ENCODE measurements at places on chromosomes 11 and 22.
A peak's percentile ranks its signal among the peaks of the same experiment; 100 is the strongest.

- peaks cover 15% of the 10 kb centered on the region for H3K4me1 ChIP-seq
- DNase-seq: no peak
- no peaks in the 10 kb centered on the region for H3K36me3 ChIP-seq
- H3K27ac ChIP-seq: no peak overlapping the region
- no peaks in the 10 kb centered on the region for H3K27me3 ChIP-seq
Observed at GRCh38 chr22:46625113-46625842, 5.1 kb downstream of the GRAMD4 start.

GRCh38 chr22:49534386-49534785 is 293.3 kb downstream of the BRD1 start:
- H3K27ac ChIP-seq: no peak overlapping the region
- no peak for DNase-seq
- no peaks in the 10 kb centered on the region for H3K4me1 ChIP-seq
- no peaks in the 10 kb centered on the region for H3K36me3 ChIP-seq
- peaks cover 7% of the 10 kb centered on the region for H3K27me3 ChIP-seq
- no peak overlapping the region for H3K4me3 ChIP-seq

GRCh38 chr11:133898770-133899115 is 53.4 kb upstream of the SPATA19 start:
- peak; percentile 11 for DNase-seq
- H3K4me3 ChIP-seq: no peak overlapping the region
- no peaks in the 10 kb centered on the region for H3K4me1 ChIP-seq
- no peaks in the 10 kb centered on the region for H3K36me3 ChIP-seq
- H3K27ac ChIP-seq: no peak overlapping the region

DNA sequence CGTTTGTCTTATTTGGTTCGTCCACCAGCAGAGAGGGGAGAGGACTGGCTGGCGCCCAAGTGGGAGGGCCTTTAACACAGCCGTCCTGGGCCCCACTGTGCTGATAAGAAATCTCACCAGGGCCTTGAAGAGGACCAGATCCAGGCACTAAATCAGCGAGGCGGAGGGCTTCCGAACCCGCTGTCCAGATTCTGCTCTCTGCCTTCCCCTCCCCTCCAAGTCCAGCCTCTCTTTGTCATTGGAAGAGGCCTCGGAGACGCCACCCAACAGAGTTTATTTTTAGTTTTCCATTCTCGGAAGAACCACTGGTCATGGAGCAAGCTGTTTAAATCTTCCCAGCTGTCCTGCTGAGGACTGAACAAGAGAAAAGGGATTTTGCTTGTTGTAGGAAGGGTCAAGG is 9.3 kb upstream of the FXYD6 start:
- H3K4me1 ChIP-seq: no peaks in the 10 kb centered on the region
- H3K27me3 ChIP-seq: peaks cover 4% of the 10 kb centered on the region
- DNase-seq: no peak
- no peak overlapping the region for H3K27ac ChIP-seq
- no peak overlapping the region for H3K4me3 ChIP-seq

- peaks cover 6% of the 10 kb centered on the region for H3K4me1 ChIP-seq
- H3K4me3 ChIP-seq: no peak overlapping the region
- peak; percentile 78 for DNase-seq
- no peaks in the 10 kb centered on the region for H3K27me3 ChIP-seq
Observed at GRCh38 chr11:132312161-132312560, 941.7 kb downstream of the NTM start.

- H3K27me3 ChIP-seq: no peaks in the 10 kb centered on the region
- peak overlapping the region; percentile 89 for H3K27ac ChIP-seq
- peaks cover 25% of the 10 kb centered on the region for H3K4me1 ChIP-seq
- peak overlapping the region; percentile 41 for H3K4me3 ChIP-seq
- no peak for DNase-seq
Observed at GRCh38 chr11:20022363-20023081, 137.8 kb downstream of the DBX1 start.

GRCh38 chr22:32574958-32575910 is 100.6 kb downstream of the FBXO7 start:
- no peak overlapping the region for H3K27ac ChIP-seq
- no peak overlapping the region for H3K4me3 ChIP-seq
- no peak for DNase-seq
- H3K27me3 ChIP-seq: no peaks in the 10 kb centered on the region
- H3K36me3 ChIP-seq: no peaks in the 10 kb centered on the region

- peak within 1 kb of the TSS; percentile 98 for H3K27ac ChIP-seq
- H3K36me3 ChIP-seq: peaks cover 22% of the 10 kb centered on the region
- no peaks in the 10 kb centered on the region for H3K27me3 ChIP-seq
Observed at GRCh38 chr22:38317122-38317994, at the start of gene CSNK1E. Gene CSNK1E, minus strand, starts transcription at chr22:38317433. Its CDS starts 3,276 bp downstream, at chr22:38314157.

DNA sequence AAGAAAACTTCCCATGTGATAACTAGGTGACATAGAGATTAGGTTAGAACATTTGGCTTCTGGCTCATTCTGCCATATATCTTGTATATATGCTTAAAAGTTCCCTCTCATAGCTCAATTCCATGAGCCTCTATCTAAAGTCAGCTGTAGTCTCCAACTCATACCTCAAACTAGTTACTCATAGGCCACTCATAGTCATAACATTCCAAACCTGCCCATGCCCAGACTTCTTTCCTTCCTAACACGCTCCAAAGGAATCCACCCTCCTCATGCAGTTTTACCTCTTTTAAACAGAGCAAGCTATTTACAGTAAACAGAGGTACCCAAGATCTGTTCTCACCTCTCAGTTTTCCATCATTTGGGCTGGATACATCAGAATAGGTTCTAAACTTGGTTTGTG is 39.4 kb downstream of the GLYATL2 start:
- H3K27ac ChIP-seq: no peak overlapping the region
- H3K4me1 ChIP-seq: no peaks in the 10 kb centered on the region
- H3K36me3 ChIP-seq: no peaks in the 10 kb centered on the region
- H3K27me3 ChIP-seq: no peaks in the 10 kb centered on the region
- DNase-seq: no peak

DNA sequence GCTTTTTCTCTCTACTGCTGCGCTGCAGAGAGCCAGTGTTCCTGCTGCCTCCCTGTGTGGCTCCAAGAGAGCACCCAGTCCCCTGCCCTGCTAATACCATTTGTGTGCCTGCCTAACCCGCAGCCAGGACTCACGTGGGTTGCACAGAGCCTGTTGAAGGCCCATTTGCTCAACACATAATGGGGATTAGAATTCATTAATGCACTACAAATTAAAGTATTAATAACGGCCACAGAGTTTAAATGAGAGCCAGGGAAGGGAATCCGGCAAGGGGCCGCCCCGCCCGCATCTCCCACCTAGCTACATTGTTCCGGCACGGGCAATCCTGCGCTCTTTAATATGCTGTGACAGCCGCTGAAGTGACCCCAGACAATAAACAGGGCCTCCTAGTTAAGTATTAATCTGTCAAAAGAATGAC is 211.3 kb downstream of the NXPE2 start:
- no peaks in the 10 kb centered on the region for H3K27me3 ChIP-seq
- no peak overlapping the region for H3K27ac ChIP-seq
- DNase-seq: no peak

DNA sequence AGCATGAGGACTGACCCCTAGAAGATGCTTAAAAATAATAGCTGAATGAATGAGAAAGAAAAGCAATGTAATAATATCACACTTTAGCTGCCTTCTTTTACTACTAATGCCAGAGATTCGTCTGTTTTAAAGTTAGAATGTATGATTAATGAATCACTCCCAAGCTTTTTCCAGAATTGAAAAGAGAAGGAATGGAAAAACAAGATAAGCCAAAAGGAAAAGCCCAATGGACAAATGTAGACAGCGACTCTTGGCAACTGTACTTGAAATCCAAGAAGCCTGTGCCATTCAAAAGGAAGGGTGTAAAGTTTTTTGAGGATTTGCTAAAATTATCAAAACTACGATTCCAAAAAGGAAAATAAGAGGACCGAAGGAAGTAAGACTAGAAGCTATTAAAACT is 40.8 kb upstream of the PAMR1 start:
- H3K36me3 ChIP-seq: no peaks in the 10 kb centered on the region
- DNase-seq: no peak
- no peak overlapping the region for H3K4me3 ChIP-seq
- peaks cover 13% of the 10 kb centered on the region for H3K4me1 ChIP-seq
- no peak overlapping the region for H3K27ac ChIP-seq
- no peaks in the 10 kb centered on the region for H3K27me3 ChIP-seq

- no peak overlapping the region for H3K4me3 ChIP-seq
- DNase-seq: peak; percentile 82
- H3K4me1 ChIP-seq: peaks cover 22% of the 10 kb centered on the region
Observed at GRCh38 chr11:120306519-120307242, 18.4 kb upstream of the TLCD5 start.

GRCh38 chr11:102177974-102178631 is 67.9 kb downstream of the YAP1 start:
- peaks cover 57% of the 10 kb centered on the region for H3K36me3 ChIP-seq
- no peak for DNase-seq
- peak overlapping the region; percentile 84 for H3K27ac ChIP-seq
- no peak overlapping the region for H3K4me3 ChIP-seq
- no peaks in the 10 kb centered on the region for H3K27me3 ChIP-seq
- H3K4me1 ChIP-seq: peaks cover 19% of the 10 kb centered on the region

- no peak overlapping the region for H3K27ac ChIP-seq
- H3K36me3 ChIP-seq: no peaks in the 10 kb centered on the region
- H3K4me3 ChIP-seq: no peak overlapping the region
- no peak for DNase-seq
- no peaks in the 10 kb centered on the region for H3K4me1 ChIP-seq
- H3K27me3 ChIP-seq: no peaks in the 10 kb centered on the region
Observed at GRCh38 chr11:9550191-9550628, 23.3 kb upstream of the WEE1 start.

GRCh38 chr22:30235687-30236170 is 10.8 kb downstream of the LIF start:
- H3K4me3 ChIP-seq: no peak overlapping the region
- H3K4me1 ChIP-seq: peaks cover 12% of the 10 kb centered on the region
- peak overlapping the region; percentile 65 for H3K27ac ChIP-seq

- H3K4me1 ChIP-seq: peaks cover 10% of the 10 kb centered on the region
- no peaks in the 10 kb centered on the region for H3K27me3 ChIP-seq
- no peaks in the 10 kb centered on the region for H3K36me3 ChIP-seq
- no peak overlapping the region for H3K4me3 ChIP-seq
Observed at GRCh38 chr11:92980312-92980711, 10.9 kb downstream of the MTNR1B start.

- peaks cover 81% of the 10 kb centered on the region for H3K36me3 ChIP-seq
- no peaks in the 10 kb centered on the region for H3K4me1 ChIP-seq
- DNase-seq: no peak
- no peak overlapping the region for H3K4me3 ChIP-seq
- H3K27ac ChIP-seq: no peak overlapping the region
Observed at GRCh38 chr22:24566899-24567511, 11.2 kb downstream of the SNRPD3 start.

DNA sequence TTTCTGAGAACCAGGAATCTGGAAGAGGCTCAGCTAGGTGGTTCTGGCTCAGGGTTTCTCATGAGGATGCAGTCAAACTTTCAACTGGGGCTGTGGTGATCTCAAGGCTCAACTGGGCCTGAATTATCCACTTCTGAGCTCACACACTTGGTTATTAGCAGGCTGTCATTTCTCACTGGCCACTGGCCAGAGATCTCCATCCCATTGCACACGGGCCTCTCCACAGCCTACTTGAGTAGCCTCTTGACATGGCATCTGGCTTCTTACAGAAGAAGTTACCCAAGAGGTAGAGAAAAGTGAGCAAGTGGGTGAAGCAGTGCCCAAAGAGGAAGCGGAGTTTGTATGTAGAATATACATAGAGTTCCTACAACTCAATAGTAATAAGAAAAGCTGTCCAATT is 16.0 kb downstream of the CALCA start:
- peaks cover 2% of the 10 kb centered on the region for H3K27me3 ChIP-seq
- no peaks in the 10 kb centered on the region for H3K36me3 ChIP-seq
- no peak for DNase-seq

- H3K27ac ChIP-seq: no peak overlapping the region
- peak overlapping the region; percentile 53 for H3K4me3 ChIP-seq
- H3K27me3 ChIP-seq: no peaks in the 10 kb centered on the region
- no peak for DNase-seq
Observed at GRCh38 chr22:35649636-35650250, 1.5 kb downstream of the APOL6 start.

DNA sequence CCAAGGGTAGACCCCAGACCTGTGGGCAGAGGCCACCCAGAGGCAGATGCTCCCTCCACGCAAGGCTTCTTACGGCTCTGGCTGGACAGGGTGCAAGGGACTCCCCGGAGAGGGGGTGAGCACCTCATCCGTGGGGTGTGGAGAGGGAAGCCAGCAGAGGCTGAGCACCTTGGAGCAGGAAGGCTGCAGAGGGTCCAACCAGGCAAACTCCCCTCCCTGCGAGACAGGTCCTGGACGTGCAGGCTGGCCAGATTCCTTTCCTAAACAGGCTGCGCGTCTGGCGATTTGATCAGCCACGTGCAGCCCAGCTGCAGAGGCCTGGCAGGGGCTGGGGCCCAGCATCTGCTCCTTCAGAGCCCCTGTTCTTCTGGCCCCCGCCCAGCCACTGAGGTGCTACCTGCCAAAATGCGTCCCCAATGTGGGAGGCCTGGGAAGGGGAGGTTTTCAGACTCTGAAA is 49.3 kb downstream of the WNT11 start:
- no peaks in the 10 kb centered on the region for H3K27me3 ChIP-seq
- H3K4me1 ChIP-seq: no peaks in the 10 kb centered on the region
- no peak overlapping the region for H3K27ac ChIP-seq

- DNase-seq: no peak
- no peak overlapping the region for H3K4me3 ChIP-seq
- peaks cover 41% of the 10 kb centered on the region for H3K4me1 ChIP-seq
Observed at GRCh38 chr22:40487663-40488249, 117.4 kb downstream of the SGSM3 start.

GRCh38 chr11:60767388-60767811 is 10.7 kb downstream of the MS4A15 start:
- no peaks in the 10 kb centered on the region for H3K4me1 ChIP-seq
- no peaks in the 10 kb centered on the region for H3K36me3 ChIP-seq
- H3K27me3 ChIP-seq: no peaks in the 10 kb centered on the region
- DNase-seq: no peak
- H3K27ac ChIP-seq: no peak overlapping the region

All from RWPE2 (cell line).